GM19239 (cell line): ENCODE measurements at places on chromosomes 13 and 19.

GRCh38 chr19:41932720-41933332 is 4.6 kb upstream of the ERFL start:
- no peak for DNase-seq

DNA sequence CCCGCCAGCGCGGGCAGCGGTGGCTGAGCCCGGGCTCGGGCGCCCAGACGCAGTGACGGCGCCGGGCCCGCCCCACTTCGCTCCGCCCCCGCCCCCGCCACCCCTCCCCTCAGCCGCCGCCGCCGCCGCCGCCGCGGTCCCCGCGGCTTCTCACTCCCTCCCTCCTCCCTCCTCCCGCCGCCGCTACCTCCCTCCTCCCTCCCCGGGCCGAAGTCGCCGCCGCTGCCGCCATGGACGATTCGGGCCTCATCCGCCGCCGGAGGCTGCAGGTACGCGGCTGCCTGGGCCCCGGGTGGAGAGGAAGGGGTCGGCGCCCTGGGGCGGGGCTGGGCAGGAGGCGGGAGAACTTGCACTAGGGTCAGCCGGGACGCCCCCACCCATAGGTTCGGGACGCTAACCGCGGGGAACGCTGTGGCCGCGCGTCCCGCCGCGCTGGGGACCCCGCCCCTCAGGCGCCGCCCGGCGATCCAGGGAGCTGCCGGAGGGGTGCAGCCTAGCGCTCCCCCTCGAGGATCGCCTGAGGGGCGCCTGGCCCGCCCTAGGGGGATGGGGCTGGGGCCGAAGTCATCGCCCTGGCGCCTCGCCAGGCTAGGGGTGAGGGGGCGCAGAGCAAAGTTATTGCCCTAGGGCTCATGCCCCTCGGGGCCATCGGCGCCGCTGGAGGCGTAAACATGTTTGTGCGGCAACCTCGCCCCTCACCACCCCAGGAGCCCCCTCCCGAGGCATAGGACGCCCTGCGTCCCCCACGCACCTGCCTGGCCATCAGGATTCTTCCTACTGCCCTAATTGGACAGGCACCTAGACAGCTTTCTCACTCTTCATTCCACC is 427 bp downstream of the RTBDN start:
- DNase-seq = no peak

GRCh38 chr13:110636701-110637201 is 21.4 kb downstream of the NAXD start:
- DNase-seq = no peak

DNA sequence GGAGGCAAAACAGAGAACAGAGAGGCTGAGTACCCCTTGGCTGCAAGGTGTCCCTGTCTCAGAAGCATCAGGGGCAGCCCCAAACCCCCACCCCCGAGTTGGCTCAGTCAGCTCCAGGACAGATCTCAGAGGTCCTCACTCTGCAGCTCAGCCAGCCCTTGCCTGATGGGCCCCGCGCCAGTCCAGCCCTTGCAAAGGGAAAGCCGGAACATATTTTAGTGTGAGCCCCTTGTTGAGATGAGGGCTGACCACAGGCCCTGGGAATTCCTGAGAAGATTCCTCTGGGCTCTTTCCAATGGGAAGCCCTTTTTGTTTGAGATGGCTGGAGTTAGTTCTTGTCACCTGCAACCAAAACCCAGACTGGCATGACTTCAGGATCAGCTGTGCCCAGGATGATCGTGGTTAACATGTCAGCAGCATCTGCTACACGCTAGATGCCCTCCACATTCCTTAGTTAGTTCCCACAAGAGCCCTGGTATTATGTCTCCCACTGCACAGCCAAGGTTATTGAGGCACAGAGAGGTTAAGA is 33.9 kb upstream of the CCNE1 start:
- no peak for DNase-seq
